Femur (tissue), 1 donor: ENCODE measurements at places on chromosomes 7 and 10.

GRCh38 chr10:46077141-46077554, 31.1 kb upstream of the MSMB start:
- DNase-seq = no peak

DNA sequence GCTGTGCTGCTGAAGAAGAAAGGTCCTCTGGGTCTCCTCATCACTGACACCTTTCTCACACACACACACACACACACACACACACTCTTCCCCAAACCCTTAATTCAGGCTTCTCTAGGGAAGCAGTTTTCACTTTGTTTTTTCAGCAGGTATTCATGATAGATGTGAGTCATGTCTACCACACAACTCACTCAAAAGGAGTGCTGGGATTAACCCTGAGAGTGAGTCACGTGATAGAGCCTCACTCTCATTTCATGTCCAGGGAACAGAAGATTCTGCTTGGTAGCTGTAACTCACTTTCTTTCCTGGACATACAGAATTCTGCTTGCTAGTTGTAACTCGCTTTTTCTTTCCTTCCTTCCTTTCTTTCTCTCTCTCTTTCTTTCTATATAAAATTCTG, 45.4 kb downstream of the VIM start:
- DNase-seq = no peak

GRCh38 chr7:82362129-82362706, 81.4 kb downstream of the CACNA2D1 start:
- no peak for DNase-seq

- DNase-seq = no peak
These were observed 33.7 kb upstream of the PLXDC2 start for GRCh38 chr10:19782430-19783089.

- DNase-seq = no peak
These were observed 12.5 kb upstream of the ST7 start for GRCh38 chr7:116940689-116941370.

GRCh38 chr7:33789871-33790630, 115.3 kb upstream of the BMPER start:
- DNase-seq = no peak

DNA sequence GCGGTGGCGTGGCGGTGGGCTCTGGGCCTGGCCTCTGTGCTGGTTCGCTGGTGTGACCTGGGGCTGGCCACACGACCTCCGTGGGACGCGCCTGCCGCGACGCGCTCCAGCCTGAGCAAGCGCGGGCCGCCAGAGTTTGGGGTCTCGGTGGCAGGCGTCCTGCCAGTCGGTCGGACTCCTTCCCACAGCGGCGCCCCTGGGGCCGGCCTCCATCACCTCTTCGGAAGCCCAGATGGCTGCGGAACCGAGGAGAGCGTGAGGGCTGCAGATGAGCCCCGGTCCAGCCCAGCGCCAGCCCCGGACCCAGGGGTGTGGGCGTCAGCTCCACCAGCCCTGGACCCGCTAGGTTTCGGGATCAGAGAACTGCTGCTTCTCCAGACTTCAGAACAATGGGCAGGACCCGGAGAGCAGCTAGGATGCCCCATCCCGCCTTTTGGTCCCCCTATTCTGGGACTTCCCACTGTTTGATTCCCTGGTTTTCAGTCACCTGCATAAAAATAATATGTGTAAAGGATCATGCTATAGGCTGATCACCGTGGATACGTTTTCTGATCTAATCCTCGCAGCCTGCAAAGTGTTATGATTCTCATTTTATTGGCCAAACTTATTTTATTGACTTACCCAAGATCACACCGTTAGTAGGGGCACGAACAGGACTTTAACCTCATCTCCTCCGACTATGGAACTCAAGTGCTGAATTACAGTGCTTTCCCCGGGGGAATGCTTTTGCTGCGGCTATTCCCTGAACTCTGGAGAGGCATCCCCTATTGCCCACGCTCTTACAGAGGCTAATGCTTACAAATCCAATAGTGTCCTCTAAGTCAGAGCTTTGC, 2.8 kb downstream of the CYP26C1 start:
- no peak for DNase-seq

GRCh38 chr7:134891262-134891695, 95.0 kb upstream of the AGBL3 start:
- peak; percentile 91 for DNase-seq

DNA sequence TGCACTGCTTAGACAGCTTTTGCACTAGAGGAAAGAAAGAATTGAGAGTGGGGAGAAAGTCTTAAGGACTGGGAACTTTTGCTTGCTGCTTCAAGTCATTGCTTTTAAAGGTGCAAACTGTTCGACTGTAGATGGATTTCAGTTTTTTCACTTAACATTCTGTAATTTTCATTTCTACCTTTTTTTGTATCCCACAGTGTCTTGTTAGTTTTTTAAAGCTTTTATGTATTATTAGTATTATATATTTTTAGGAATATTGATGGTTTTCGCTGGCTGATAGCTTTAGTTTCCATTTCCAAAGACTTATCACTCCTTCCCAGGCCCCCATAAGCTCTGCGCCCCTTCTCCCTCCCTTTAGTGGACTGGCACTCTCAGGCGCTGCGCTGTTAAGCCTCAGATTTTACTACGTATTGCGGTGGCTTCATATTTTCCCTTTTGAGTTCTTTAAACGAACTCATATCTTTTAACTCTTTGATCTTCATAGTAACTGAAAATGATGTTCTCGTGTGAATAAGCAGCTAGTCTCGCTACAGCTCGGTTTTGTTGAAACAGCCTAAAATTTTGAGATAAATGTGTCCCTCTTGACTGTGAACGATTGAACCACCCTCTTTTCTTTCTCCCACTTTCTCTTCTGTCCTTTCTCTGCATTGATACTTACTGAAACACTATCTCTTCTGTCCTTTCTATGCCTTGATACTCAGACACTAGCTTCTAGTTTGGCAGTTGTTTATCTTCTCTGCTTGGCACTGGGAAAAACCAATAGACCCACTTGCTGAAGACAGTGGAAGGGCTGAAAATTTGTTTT, 2.5 kb upstream of the ETV1 start:
- DNase-seq = peak; percentile 47

DNA sequence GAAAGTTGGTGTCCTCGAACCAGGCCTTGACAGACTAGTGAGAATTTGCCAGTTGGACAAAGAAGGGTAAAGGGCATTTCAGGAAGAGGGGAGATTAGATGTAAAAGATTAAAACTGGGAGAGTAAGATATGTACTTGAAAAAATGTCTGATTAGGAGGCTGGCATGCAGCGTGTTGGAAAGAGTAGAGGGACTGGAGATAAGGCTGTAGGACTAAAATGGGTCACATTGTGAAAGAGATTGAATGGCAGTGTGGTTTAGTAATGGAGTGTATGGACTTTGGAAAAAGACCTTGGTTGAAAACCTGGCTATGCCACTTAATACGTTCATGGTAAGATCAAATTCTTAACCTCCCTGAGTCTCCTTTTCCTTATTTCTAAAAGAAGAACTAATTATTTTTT, 14.1 kb downstream of the CREM start:
- DNase-seq = no peak

DNA sequence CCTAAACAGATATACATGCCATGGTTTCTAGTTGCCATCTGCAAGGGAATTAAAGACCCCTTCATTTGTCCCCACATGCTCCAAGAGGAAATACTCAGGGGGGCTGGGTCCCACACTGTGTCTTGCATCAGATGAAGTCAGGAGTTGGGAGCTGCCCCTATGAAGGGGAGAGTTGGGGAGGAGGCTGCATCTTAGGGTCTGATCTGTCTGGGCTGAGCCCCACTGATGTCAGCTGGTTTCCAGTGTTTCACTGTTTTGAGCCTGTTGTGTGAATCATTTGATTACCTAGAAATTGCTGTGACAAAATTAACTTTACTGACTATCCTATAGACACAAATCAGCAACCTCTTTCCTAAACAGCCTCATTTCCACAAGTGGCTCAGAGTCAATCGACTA, 4.9 kb upstream of the ADCY1 start:
- DNase-seq = no peak

GRCh38 chr10:92914478-92915325, 66.4 kb downstream of the EXOC6 start:
- peak; percentile 23 for DNase-seq

DNA sequence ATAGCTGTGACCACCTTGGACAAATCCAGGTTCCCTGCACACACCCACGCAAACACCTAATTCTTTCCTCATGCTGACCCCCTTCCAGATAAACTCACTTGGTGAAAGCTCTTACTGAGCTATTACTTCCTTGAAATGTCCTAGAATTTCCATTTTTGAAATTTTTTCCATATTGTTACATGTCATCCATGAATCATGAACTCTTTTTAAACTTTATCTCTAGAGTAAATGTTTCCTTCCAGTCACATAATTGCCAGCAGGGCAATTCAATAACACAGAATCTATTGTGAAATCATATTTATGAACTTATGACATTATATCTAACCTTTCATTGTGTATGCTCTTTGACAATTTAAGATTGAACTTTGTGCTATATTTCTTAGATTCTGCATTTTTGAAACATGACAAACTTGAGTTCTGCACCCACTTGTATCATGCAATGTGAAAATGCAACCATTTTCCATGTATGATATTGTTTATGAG, 26.8 kb upstream of the FGL2 start:
- no peak for DNase-seq

DNA sequence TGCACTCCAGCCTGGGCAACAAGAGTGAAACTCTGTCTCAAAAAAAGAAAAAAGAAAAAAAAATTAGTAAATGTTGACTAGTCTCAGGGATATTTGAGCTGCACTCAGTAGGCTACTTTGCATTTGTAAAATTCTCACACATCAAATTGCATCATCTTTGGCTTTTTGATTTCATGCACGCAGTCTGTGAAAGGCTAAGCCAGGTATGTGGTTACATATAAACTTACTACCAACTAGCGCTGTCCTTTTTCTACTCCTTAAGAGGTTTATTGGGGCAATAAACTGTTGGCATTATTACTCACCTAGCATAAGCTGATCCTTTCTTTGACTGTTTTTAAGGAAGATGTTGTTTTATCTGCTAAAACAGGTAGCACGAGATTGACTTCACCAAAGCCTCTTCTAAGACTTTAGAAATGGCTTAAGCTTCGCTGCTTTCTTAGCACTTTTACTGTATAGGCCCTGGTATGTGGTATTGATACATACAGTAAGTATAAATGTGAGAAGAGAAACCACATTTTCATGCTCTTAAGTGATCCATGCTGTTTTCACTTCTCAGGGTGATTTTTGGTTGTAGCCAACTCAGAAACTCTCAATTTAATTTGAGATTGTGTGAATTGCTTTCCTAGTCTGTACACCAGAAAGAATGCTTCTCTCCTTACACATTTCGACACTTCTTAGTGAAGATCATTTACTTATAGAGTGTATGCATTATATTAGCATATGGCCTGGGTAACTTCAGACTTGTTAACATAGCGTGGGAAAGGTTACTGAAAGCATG, 323.9 kb downstream of the AUTS2 start:
- no peak for DNase-seq

GRCh38 chr7:130418306-130418705, 22.5 kb downstream of the CEP41 start:
- no peak for DNase-seq

- DNase-seq = no peak
These were observed 206.9 kb downstream of the GALNT17 start for GRCh38 chr7:71338866-71339265.

- peak; percentile 84 for DNase-seq
These were observed 1.5 kb upstream of the LOXL4 start for GRCh38 chr10:98269435-98269912.

DNA sequence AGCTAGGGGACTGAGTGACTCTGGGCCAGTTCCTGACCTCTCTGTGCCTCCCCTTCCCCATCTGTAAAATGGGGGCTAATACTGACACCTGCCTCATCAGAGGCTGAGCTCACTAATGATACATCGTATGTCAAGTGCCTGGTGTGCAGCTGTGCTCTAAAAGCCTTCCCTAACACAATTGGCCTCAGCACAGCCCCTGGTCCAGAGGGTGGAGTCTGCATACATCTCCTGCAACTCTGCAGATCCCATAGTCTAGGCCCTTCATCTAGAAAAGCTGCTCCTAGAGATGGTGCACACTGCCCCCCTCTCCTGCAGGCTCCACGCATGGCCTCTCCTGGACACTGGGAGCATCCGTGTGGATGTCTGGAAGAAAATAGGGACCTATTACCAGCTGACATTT, 255.0 kb downstream of the RPS24 start:
- DNase-seq = no peak

DNA sequence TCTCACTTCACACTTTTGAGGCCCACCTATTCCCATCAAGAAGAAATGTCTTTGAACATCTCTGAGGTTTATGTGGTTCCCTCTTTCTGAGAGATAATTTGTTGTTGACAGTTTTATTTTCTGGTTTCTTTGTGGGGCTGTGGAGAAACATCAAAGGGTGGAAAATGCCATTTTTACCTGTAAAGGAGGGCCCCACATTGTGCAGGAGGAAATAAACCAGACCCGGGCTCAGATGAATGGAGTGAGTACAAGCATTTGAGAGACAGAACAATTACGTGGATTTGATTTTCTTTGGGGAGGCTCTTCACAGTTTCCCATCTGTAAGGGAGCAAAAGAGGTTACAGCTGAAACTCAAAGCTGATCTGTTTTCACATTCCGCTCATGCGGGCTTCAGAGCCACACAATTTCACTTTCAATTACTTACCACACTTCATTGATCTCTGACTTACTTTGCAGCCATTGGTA, 29.8 kb downstream of the ITPRIP start:
- no peak for DNase-seq

- no peak for DNase-seq
These were observed 1.2 kb upstream of the PRRT4 start for GRCh38 chr7:128362670-128363069.

GRCh38 chr7:112866424-112866823, 76.2 kb upstream of the TMEM168 start:
- DNase-seq = no peak

DNA sequence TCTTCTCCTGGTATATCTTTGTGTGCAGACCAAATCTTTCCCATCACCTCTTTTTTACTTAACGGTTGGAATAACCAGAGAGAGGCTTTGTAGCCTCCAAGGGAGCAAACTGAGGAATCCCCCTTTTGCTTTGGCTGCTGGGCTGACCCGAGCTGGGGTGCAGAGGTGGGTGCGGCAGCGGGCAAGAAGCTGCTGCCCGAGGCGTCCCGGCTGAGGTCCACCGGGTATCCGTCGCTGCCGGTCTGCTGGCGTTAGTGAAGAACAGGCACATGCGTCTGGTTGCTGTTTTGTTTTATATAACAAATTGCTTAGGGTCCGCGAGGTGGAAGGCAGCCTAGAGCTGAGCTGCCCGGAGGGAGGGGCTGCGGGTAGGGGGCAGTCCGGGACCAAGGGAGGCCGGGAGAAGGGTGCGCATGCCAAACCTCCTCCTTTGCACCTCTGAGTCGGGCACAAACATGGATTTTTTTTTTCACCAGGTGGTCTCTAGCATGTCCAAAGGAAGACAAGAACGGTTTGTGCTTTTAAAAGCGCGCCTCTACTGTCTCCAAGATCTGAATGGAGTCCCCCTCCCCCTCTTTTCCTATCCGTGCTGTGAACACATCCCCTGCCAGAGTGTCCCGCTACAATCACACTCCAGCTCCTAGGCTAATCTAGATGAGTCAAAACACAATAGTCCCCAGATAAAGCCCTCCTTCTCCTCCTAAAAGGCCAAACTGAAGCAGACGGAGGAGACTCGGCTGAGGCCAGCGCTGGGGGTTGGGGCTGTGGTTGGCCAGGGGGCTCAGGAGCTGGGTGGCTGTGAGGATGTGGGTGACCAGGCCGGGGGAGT, 6.8 kb upstream of the GATA3 start:
- DNase-seq = no peak

- no peak for DNase-seq
These were observed 8.8 kb downstream of the ATP5MF start for GRCh38 chr7:99457050-99457649.
